AG20443 (cell line): ENCODE measurements at places on chromosomes 4 and X.

DNA sequence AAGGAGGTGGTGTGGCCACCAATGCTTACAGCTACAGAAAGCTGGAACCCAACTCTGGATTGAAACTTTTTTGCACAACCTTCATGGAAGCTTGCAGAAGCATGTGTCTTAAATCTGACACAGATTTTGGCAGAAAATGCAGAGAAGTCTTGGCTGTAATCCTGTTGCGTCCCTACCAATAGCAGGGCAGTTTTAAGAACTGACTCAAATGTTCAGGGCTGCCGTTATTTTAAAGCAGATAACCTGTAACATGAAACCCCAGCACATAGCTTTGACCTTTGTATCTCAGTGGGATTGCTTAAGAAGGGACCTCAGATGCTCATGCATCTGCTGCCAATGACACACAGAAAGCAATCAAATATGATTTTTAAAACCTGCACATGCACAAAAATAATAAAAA lies at the start of gene VEGFD:
TSS of gene VEGFD (minus strand) at position 110 of the 400 bp plus-strand sequence. CDS start 467 bp downstream, outside the sequence.
- peak; percentile 14 for DNase-seq

GRCh38 chrX:132795181-132795580 lies 163.2 kb downstream of the HS6ST2 start:
- DNase-seq: no peak

DNA sequence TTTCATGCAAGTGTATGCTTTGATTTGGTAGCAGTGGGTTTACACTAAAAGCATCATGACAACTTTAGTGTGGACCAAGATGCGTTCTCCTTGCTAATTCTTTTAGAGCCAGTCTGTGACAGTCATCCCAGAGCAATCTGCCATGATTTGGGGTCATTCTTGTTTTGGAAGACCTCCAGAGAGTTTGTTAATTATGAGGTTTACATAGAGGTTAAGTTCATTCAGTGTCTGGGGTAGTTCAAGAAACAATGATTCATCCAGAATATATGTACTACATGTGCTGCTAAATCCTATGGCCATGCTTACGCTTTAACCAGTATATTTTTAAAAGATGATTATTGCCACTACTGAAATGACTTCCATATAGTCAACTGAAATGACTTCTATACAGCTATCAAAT lies 328.5 kb upstream of the AGA start:
- no peak for DNase-seq

DNA sequence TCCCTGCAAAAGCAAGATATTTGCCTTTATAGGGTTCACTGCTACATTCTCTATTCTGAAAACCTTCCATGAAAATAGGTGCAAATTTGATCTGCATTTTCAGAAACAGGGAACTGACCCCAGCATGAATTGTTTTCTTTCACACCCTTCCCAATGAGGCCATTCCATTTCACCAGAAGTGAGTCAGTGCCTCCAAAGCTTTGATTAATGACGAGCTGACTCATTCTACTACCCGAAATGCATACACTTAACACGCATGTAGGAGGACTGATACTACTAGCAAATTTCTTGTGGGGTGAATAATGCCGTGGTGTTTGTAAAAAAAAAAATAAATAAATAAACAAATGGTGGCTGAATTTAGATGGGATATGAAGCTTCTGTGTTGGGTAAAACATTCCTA lies 146.9 kb upstream of the FGF13 start:
- DNase-seq: peak; percentile 54

GRCh38 chrX:150761176-150761818 lies 68.1 kb downstream of the MTMR1 start:
- DNase-seq: no peak

GRCh38 chr4:171719691-171720090 lies 93.5 kb upstream of the GALNTL6 start:
- no peak for DNase-seq

DNA sequence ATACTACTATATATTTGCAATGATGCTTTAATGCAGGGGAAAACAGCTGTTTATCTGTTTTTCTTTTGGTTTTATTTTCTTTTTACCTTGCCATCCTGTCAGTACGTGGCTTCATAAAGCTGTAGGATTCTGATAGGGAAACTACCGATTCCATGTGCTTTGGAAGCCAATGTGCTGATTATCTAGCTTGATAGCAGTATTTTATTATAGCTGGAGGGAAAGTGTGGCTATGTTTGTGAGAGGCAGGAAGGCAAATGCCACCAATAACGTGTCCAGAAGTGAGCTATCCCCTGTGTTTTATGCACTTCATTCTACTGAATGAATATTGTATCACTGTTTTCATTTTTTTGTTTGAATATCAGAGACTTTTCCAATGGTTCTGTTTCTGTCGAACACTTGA lies 43.7 kb downstream of the IL15 start:
- no peak for DNase-seq

DNA sequence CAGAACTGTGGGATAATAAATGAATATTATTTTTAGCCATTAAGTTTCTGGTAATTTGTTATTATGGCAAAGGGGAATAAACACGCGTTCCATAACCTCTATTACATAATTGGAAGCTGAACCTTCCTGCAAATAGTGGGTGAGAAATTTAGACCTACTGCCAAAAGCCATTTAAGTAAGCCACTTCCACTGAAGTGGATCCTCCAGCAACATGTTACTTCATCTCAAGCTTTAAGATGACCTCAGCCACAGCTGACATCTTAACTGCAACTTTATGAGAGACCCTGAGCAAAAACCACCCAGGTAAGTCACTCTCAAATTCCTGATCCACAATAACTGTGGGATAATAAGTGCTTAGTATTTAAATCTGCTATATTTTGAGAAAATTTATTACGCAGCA lies 1048.6 kb downstream of the FAM133A start:
- no peak for DNase-seq

DNA sequence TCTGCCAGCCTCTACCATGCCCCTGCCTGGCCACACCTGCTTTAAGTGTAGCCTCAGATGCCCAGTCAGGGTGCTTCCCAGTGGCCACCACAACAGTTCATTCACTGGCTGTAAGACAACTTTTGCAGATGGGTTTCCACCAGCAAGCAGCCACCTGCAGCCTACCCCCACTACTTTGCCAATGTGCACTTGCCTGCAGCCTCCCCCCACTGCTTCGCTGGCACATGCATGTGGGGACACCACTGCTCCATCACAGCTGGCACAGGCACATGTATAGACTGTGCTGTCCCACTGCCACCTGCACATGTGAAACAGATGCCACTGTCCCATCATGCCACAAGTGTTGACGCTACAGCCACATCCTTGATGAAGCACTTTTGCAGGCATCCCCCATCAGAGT lies 723.9 kb downstream of the SH3BGRL start:
- no peak for DNase-seq

DNA sequence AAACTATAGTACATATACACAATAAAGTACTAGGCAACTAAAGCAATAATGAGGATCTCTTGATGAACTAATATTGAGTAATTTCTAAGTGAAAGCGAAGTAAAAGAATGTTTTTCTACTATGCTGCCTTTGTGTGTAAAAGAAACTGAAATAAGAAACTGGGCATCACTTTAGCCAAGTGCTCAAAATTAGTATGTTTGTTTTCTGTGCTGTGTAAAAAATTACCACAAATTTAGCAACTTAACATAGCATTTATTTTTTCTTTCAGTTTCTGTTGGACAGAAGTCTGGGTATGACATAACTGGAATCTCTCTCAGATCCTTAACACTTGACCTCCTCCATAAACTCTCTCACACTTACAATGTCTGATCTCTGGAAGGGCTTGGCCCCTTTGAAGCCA lies 687.1 kb upstream of the MAGEB2 start:
- no peak for DNase-seq
